ENCODE measurements at places on chromosomes 3 and 15. TPM values are rescaled to one million over a fixed set of nuclear protein-coding genes. Genes with fewer than 3 reads are reported as not detected.

DNA sequence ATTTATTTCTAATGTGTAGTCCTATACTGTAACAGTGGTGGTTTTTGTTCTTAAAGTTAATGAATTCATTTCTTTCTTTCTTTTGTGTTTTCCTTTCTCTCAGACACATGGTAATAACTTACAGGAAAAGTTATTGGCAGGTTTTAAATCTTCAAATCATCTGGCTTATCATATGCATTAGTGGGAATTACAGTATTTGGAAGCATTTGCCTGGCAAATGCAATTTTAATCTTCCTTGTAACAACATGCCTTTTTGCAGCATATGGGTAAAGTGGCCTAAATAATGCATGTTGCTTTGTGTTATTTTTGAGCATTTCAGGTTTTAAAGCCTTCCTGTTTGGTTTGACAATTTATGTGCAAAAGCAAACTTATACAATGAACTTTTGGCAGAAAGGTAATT, 66.8 kb downstream of the GALK2 start:
- DNase-seq = no peak

- no peak for DNase-seq
Observed at GRCh38 chr3:16433701-16434151, 79.8 kb downstream of the RFTN1 start.

GRCh38 chr3:24545887-24546286, 51.2 kb upstream of the THRB start:
- no peak for DNase-seq

Gene HEXA
- 91.5 TPM for total RNA-seq

- no peak for DNase-seq
Observed at GRCh38 chr3:72359743-72360142, 488.5 kb downstream of the SHQ1 start.

DNA sequence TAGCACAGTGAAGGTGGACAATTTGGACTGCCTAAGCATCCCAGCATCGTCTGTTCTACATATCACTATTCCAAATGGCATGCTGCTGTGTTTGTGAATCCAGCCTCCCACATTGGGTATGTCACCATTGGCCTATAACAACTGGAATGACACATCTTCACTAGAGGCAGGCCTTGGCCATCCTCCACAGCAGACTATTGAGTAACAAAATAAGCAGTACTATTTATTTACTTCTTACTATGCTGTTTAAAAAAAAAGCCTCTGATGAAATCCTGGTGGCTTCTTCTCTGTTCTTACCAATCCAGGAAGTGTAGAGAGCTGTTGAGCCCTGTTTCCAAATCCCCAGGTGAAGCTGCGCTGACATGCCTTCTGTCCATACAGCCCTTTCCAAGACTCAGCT, 30.6 kb upstream of the CERS3 start:
- DNase-seq = no peak

DNA sequence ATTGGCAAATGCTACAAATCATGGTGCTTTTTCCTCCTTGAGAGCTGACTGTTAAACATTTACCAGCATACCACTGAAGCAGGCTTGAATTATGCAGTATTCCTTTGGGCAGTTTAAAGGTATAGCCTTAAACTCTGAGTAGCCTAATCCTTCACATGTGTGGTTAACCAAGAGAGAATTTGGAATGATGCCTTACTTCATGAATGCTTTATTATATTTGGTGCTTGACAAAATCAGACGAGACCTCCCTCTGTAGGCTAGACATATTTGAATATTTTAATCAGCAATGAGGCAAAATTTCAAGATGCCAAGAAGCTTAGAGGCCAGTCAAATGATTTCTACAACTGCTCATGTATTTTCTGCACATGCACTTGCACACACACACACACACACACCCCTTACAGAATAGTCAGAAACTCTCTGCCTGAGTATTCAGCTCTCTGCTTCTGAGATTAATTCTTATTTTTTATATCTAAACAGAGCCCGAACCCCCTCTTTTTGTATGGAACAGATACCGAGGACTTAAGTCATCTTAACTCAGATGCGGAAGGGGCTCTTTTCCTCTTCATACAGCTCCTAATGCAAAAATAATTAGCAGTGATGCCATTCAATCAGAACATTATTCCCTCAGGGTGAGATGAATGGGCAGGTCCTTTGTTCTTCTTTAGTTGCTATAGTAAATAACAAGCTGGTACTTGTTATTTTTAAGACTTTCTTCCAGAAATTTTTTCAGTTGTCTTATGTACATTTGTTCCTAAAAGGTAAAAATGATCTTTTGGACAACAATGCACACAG, 195.5 kb upstream of the TMC3 start:
- DNase-seq = no peak

DNA sequence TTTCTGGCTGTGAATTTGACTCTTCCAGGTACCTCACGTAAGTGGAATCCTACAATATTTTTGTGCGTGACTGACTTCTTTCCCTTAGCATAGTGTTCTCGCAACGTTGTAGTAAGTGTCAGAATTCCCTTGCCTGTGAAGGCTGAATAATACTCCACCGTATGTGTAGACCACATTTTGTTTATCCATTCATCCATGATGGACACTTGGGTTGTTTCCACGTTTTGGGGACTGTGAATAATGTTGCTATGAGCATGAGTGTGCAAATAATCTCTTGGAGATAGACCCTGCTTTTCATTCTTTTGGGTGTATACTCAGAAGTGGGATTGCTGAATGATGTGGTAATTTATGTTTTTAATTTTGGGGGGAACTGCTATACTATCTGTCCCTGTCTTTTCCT, 82.2 kb downstream of the APBA2 start:
- no peak for DNase-seq

Gene ZNF717
- 18.2 TPM for total RNA-seq

Gene GUCA1C
- not detected for total RNA-seq

GRCh38 chr3:14352002-14352627, 50.3 kb upstream of the SLC6A6 start:
- no peak for DNase-seq

Gene MYO9A
- 79.5 TPM for total RNA-seq

Gene CPNE9
- total RNA-seq = not detected

- no peak for DNase-seq
Observed at GRCh38 chr3:179067839-179068238, 3.8 kb downstream of the ZMAT3 start.

- no peak for DNase-seq
Observed at GRCh38 chr3:113265231-113265630, 53.9 kb downstream of the BOC start.

- DNase-seq = no peak
Observed at GRCh38 chr15:34722439-34722836, 32.4 kb downstream of the GJD2 start.

Gene IMPDH2
- 216 TPM for total RNA-seq

Gene GOLGA6L9
- 19.1 TPM for total RNA-seq

DNA sequence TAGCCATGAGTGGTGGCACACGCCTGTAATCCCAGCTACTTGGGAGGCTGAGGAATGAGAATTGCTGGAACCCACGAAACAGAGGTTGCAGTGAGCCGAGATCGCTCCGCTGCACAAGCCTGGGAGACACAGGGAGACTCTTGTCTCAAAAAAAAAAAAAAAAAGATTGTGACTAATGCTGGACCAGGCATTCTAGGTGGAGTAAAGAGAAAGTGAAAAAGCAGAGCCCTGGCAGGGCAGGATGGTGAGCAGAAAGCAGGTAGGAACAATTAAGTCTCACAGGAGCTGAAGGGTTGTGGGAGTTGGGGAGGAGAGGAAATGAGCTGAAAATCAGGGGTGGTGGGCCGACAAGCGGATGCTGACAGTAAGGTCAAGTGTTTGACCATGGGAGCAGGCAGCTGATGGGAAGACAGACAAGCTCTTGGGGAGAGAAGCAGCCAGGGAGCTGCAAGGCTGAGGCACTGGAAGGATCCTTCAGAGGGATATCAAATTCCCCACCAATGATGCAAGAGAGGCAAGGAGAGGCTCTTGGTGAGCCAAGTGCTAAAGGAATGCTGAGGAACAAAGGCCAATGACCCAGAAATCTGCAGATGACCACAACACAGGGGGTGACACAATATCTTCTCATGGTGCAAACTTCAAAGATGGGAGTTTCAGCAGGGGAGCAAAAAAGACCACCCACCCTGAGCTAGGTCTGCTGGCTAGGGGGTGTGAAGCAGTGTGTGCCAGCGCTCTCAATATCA, 251.1 kb downstream of the ULK4 start:
- DNase-seq = no peak

DNA sequence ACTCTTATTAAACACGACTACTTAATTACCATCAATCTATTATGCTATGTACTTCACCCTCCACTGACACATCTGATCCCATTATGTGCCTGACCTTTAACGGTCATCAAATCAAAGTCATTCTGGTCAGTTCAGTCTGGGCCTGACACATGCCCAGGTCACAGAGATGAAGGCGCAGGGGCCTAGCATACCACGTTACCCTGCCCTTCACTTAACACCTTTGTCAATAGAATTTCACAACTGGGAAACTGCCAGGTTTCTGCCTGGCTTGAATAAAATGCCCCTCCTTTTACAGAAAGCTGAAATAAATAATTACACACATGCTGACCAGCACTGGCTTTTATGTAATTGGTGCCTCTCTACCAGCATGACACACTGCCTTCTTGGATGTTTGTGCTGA, 39.5 kb downstream of the MECOM start:
- no peak for DNase-seq

Gene ANKRD63
- 0.31 TPM for total RNA-seq

Gene SLC2A2
- not detected for total RNA-seq

Gene CHST14
- total RNA-seq = 40.4 TPM

DNA sequence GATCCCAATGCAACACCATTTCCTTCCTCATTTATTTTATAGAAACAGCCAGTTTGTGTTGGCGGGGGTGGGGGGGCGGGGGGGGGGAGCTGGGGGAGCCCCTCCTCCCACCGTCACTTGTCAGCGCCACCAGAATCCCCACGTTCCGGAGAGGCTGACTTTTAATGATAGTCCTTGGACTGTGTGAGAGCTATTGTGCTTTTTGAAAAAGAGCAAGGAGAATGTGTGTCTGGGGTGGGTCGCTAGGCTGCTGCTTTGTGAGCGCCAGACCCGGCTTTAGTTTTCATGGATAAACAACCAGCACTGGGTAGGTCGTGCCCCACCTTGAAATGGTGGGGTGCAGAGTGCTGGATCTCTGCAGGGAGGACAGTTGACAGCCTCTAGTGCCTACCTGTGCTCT, 135.0 kb upstream of the ONECUT1 start:
- no peak for DNase-seq

Gene SEMA3B
- total RNA-seq = 179 TPM

DNA sequence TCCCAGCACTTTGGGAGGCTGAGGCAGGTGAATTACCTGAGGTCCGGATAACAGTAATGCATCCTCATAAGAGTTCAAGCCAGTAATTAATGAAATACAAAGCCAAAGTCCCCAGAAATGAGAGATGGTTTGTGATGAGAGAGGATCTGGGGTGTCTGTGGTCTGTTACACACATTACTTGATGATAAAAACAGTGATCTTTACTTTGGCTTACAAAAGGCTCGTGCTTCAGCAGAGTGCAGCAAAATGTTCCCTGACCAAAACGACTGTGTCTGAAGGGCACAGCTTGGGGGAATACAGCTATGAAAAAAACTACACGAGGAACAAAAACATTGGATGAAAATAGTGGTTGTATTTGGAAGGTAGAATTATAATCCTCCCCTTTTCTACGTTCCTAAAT, 40.9 kb downstream of the CRTC3 start:
- DNase-seq = no peak

GRCh38 chr3:138469874-138470273, 35.5 kb downstream of the ESYT3 start:
- DNase-seq = no peak

DNA sequence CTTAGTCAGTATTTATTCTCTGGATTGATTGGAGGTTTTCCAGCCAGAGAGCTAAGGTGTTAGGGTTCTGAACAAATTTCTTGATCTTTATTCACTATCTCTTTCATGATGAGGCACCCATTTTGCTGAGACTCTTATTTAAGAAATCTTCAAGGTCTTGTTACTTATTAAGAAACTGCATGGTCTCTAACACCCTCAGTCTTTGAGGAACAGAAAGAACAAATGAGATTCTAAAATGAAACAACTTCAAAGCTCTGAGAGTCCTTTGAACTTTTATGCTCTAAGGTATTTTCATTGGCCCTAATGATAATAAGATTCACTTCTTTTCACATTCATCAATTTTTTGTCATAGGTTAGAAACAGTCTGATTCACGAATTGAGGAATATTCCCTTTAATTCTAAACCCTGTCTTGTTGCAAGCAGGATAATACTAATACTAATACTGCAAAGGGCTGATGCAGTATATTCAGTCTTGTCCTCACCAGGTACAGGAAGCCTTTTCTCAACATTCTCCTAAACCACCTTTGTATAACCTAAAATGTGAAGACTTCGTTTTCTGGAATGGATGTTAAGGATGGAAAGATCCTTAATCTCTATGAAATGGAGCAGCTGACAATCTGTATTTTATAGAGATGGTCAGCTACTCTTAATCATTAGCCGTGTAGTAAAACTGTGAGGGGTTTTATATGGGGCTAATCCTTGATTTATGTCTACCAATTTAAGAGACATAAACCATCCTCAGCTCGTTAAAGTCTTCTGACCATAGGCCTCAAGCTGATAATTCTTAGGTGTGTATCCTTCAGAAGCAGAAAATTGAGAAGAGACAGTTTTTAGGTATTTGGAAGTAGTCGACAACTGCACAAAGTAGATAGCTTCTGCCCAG, 198.3 kb downstream of the OTOL1 start:
- DNase-seq = no peak

Gene PLAAT1
- 1.7 TPM for total RNA-seq

Gene TMEM207
- not detected for total RNA-seq

Gene TIMP4
- total RNA-seq = 0.16 TPM

Gene CX3CR1
- total RNA-seq = 0.51 TPM

Gene DUOXA2
- not detected for total RNA-seq

Gene HTR3E
- not detected for total RNA-seq

Gene RHCG
- 0.16 TPM for total RNA-seq

GRCh38 chr15:35427091-35427490, 118.9 kb downstream of the DPH6 start:
- DNase-seq = no peak

- DNase-seq = no peak
Observed at GRCh38 chr3:3744826-3745225, 54.4 kb upstream of the LRRN1 start.

GRCh38 chr3:15601046-15601398, 347 bp downstream of the HACL1 start:
- no peak for DNase-seq

- DNase-seq = no peak
Observed at GRCh38 chr15:57516327-57517029, 75.2 kb upstream of the MYZAP start.

- DNase-seq = no peak
Observed at GRCh38 chr3:195203606-195204005, 67.4 kb downstream of the XXYLT1 start.

DNA sequence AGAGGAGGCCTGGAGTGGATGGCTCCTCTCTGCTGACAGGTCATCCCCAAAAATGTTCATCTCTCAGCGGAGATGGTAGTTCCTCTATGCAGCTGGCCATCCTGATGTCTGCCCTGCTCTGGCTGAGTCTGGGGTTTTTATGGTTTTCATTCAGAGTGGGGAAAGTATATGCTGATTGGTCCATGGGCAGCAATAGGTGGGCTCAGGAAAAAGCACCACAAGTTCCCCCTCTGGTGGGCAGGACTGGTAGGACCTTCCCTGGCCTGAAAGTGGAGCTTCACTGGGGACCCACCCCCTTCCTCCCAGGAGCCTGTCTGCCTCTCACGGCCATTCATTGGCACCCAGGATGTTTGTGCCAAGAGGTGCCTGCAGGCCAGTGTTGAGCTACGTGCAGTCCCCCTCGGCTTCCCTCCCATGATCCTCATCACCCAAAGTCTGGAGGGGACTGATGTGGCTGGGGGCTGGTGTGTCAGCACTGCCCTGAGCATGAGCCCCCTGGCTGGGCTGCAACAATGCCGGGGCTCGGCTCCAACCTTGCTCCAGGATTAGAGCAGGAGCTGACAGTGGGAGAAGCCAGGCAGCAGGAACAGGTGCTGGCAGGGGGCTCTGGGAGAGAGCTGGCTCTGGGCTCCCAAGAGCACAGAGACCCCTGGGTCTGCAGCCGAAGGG, 13.1 kb upstream of the BLOC1S6 start:
- DNase-seq = peak; percentile 77
